ENCODE measurements at places on chromosomes 13 and 19.
A peak's percentile ranks its signal among the peaks of the same experiment; 100 is the strongest.

- DNase-seq = no peak
These were observed 21.6 kb downstream of the VASP start for GRCh38 chr19:45528744-45529419.

- DNase-seq = no peak
These were observed 4.4 kb downstream of the ZIC2 start for GRCh38 chr13:99985886-99986527.

DNA sequence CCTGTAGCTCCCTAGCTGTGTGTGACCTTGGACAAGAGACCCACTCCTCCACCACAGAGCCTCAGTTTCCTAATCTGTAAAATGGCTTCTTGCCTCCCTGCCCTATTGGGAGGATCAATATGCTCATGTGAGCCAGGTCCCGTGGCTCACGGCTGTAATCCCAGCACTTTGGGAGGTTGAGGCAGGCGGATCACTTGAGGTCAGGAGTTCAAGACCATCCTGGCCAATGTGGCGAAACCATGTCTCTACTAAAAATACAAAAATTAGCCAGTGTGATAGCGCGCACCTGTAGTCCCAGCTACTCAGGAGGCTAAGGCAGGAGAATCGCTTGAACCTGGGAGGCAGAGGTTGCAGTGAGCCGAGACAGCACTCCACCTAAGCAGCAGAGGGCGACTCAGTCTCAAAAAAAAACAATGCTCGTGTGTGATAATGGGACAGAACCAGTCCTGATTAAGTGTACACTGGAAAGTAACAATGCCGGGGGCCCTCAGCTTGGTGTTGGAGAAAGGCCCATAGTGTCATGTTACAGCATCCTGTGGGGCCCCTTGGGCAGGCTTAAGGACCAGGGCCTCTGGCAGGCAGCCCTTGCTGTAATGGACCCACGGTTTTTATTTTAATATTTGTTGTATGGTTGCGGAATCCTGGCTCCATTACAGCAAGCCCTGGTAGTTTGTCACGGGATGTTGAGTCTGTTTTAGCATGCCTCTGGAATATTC is 6.8 kb downstream of the RPS11 start:
- no peak for DNase-seq

DNA sequence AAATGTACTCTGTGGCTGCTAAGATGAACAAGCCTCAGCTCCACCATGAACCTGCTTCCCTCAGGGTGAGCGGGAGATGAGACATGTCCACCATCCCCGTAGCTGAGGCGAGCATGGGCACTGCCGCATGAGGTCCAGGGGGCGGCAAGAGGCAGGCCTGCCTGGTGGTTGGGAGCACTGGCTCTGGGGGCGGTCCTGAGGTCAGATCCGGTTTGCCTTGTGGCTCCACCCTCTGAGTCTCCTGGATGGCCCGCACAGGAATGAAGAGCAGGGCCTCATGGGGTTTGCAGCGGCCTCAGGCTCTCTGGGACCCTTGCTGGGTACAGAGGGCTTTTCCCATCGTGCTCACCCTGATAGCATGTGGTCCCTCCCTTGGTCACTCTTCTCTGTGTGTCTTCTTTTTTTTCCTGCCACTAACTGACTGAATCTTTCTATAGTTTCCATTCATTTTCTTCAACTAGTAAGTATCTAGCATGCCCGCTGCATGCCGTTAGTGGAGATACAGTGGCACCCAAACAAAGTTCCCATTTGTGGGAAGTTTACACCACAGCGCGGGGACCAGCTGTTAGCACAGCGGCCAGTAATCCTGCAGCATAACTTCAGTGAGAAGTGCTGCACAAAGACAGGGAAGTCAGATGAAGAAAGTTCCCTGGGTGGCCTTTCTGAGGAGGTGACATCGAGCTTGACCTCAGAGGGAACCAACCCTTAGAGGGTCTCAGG is 37.3 kb downstream of the CAPN12 start:
- DNase-seq = no peak

DNA sequence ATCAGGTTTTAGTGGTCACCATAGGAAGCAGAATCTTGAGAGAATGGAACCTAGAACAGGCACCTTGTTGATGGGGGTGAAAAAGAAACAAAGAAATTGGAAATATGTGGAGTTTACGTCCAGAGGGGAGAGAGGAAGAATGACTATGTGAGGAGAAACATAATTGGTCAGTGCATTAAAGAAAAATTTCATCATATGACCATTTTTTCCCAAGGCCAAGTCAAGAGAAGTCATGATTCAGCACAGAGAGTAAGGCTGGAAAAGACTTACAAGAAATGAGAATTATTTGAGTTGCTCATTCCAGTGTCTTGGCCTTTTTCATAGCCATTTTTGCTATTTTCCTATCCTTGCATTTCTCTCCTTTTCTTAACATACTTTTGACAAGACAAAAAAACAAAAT is 421.7 kb downstream of the EFNB2 start:
- DNase-seq = no peak

DNA sequence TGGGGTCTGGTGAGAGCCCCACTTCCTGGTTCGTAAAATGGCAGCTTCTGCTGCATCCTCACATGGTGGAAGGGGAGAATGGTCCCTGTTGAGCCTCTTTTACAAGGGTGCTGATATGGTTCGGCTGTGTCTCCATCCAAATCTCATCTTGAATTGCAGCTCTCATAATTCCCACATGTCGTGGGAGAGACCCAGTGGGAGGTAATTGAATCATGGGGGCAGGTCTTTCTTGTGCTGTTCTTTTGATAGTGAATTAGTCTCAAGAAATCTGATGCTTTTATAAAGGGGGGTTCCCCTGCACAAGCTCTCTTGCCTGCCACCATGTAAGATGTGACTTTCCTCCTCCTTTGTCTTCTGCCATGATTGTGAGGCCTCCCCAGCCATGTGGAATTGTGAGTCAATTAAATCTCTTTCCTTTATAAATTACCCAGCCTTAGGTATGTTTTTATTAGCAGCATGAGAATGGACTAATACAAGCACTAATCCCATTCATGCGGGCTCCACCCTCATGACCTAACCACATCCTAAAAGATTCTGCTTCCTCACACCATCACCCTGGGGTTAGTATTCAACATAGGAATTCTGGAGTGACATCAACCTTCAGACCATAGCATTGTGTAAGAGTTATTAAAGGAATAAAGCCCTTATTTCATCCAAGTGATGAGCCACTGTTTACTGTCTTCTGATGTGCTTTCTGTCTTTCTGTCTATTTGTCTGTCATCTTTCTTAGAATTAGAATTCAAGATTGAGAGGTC is 159.0 kb upstream of the IRS2 start:
- no peak for DNase-seq

GRCh38 chr19:6224308-6224675 is 55.5 kb downstream of the MLLT1 start:
- DNase-seq = no peak

DNA sequence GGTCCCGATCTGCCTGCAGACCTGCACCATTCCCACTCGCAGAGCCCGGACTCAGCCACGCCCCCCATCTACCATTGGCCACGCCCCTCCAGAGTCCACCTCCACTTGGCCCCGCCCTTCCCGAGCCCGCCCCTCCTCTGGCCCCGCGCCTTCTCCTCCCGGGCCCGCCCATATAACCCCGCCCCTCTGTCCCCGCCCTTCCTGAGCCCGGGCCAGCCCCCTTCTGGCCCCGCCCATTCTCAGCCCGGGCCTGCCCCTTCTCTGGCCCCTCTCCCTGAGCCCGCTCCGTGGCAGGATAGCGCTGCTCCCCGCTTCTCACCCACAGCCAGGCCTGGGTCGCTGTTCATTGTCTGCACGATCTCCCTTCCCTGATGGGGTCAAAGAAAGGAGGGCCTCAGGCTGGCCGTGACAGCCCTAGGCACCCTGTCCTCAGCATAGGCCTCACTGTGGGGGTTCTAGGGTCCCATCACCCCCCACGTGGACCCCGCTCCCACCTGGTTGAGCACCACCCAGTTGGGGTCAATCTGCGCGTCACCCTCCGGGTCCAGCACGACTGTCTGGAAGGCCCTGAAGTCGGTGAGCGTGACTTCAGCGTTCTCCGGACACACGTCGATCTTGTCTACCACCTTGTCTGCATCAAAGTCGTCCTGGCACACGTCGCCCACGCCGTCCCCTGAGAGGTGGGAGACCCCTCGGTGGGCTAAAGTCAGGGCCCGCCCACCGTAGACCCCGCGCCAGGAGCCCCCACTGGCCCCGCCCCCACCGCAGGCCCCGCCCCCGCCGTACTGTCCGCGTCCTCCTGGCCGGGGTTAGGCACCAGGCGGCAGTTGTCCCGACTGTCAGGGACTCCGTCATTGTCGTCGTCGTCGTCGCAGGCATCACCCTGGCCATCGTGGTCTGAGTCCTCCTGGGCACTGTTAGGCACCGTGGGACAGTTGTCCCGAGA is 5.7 kb downstream of the COMP start:
- DNase-seq = peak; percentile 57

DNA sequence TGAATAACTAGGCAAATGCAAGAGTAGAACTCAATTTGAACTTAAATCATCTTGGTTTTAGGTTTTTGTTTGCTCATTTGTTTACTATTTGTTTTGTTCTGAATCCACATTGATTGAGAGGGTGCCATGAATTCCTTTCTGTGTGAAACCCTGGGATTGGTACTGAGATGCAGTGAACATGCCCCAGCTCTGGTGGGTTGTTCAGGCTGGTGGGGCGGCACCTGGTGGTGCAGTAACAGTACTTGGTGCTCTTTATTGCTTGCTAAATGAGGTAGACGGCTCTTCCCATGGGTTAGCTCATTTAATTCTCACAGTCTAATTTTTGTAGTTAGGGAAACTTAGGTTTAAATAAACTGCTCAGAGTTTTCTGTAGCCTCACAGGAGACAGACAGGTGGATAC is 48.4 kb downstream of the WASF3 start:
- no peak for DNase-seq

- no peak for DNase-seq
These were observed 556.1 kb downstream of the EFNB2 start for GRCh38 chr13:105979131-105980011.

DNA sequence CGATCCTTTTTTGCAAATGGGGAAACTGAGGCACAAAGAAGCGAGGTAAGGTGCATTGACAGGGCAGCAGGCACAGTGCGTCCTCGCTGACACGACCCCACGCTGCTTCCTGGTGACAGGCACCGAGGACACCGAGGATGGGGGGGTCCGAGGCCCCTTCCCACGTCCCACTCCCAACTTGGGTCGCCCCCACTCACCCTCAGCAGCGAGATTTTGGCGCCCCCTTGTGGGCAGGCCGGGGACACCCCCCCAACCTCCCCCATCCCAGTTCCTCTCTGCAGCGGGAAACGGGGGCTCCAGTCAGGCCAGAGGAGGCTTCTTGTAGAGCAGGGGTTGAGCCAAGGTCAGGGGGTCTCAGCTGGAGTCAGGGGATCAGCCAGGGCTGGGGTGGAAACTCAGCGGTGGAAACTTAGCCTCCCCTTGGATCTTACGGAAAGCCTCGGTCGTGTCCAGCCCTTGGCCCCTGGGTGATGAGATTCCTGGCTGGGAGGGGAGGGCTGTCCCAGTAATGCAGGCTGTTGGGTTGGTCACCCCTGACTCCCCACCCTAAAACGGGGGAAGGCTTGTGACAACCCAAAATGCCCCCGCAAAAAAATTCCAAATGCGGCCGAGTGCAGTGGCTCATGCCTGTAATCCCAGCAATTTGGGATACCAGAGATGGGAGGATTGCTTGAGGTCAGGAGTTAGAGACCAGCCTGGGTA is 8.2 kb downstream of the SMIM24 start:
- no peak for DNase-seq

- no peak for DNase-seq
These were observed 86.2 kb upstream of the MBNL2 start for GRCh38 chr13:97135883-97136282.

DNA sequence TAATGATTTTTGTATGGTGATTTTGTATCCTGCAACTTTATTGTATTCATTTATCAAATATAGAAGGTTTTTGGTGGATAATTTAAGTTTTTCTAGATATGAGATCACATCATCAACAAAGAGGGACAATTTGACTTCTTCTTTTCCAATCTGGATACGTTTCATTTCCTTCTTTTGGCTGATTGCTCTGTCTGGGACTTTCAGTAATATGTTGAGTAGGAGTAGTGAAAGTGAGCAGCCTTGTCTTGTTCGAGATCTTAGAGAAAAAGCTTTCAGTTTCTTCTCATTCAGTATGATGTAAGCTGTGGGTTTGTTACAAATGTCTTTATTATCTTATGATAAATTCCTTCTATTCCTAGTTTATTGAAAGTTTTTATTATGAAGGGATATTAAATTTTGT is 352.0 kb upstream of the DACH1 start:
- DNase-seq = no peak

- no peak for DNase-seq
These were observed 4.3 kb upstream of the PSMC4 start for GRCh38 chr19:39966617-39967016.

DNA sequence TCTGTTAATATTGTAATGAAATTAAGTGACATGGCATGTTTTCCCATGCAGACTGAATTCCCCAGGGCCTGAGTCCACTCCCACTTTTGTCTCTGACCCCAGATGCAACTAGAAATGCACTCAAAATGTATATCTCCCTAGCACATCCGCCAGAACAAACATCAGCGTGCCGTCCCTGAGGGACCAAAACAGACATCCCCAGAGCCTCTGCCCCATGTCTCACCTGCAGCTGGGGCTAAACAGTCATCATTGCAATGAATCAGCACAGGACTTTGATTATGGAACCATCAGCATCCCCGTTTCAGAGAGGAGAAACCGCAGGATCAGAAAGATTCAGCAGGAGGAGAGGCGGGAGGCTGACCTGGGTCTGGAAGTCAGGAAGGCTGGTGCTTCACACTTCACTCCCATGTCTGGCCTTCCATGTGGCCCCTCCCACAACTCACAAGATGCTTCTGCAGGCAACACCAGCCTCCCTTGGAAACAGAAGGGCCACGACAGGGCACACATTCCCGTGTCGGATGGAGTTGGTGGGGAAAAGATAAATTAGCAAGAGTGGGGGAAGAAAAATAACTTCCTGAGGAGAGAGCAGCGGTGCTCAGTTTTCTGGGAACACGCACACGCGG is 130.6 kb upstream of the VSTM2B start:
- DNase-seq = no peak

GRCh38 chr19:32945260-32945659 is 26.5 kb downstream of the CEP89 start:
- DNase-seq = no peak

DNA sequence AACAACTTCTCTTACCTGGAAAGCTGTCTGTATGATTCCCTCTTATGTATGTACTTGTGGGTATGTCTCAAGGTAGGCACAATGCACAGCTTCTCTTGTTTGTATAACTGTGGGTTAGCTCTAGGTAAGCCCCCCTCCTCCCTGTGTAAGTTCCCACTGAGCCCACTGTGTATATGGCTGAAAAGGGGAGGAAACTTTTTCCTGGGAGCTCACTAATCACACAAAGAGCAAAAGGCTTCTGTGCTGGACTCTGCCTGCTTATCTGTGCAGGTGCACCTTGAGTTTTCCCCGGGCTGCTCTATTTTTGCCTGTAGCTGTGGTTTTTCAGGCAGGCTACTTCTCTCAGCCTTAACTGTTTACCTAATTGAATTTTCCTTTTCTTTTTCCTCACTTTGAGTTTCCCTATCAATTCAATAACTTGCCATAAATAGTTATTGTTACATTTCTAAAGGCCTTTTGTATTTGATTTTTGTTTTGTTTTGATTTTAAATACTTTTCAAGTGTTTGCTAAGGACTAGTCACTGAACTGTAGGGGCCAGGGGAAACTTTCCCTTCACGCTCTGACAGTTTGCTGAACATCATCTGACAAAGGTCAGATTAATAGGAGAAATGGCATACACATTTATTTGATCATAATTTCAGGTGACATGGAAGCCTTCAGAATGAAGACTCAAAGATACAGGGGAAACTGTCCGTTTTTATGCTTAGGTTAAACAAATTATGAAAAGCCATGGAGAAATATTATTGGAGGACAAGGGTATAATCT is 423.5 kb upstream of the ATXN8OS start:
- DNase-seq = no peak

- no peak for DNase-seq
These were observed 39.5 kb upstream of the RPL21 start for GRCh38 chr13:27211771-27212364.

GRCh38 chr13:111359237-111359915 is 38.9 kb downstream of the TEX29 start:
- no peak for DNase-seq
